GM03348 (cell line): ENCODE measurements at places on chromosomes 1 and 21.

GRCh38 chr1:183349201-183349711, 68.9 kb downstream of the NMNAT2 start:
- peak; percentile 60 for DNase-seq

DNA sequence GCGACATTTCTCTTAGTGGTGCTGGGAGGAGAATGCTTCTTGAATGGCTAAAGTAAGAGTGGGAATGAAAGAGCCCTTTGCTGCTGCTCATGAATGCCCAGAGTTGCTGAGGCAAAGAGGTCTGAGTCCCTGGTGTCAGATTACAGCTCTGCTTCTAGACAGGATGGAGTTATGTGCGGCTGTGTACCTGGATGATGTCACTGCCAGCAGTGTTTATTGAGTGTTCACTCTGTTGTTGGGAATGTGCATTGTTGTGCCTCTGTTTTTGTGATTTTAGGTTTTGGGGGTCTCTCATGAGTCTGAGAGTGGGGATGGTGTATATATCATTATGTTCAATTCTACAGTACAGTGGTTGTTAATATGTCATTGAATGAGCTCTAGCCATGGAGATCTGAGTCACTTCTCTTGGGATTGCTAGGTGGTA, 2.7 kb downstream of the CDC14A start:
- DNase-seq: no peak

- peak; percentile 75 for DNase-seq
Measured at GRCh38 chr1:61079898-61080336, 2.4 kb upstream of the NFIA start.

GRCh38 chr21:31176725-31177124, 138.4 kb upstream of the KRTAP19-8 start:
- DNase-seq: no peak

DNA sequence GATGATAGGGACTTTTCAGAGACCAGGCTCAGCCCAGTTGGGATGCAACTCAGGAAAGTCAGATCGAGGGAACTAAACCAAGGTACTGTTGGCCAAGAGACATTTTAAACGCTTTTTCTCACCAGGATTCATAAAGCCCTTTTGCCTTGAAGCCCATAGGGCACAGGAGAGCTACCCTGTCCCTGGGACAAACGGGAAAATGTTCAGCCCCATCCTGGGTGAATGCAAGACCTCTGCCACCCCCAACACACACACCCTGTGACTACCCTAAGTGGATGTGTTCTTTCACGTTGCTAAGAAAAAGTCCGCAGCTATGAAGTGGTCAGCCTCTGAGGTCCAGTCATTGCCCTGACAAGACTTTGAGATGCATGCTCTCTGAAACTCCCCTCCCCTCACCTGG, 58.4 kb downstream of the ITPKB start:
- DNase-seq: no peak

GRCh38 chr21:42343556-42343955, 7.2 kb downstream of the TFF2 start:
- DNase-seq: no peak
